ENCODE measurements at places on chromosomes 1 and 21. TPM values are rescaled to one million over a fixed set of nuclear protein-coding genes. Genes with fewer than 3 reads are reported as not detected.

The CNR2 gene
- not detected for total RNA-seq

GRCh38 chr1:11934302-11935056, at the start of gene PLOD1:
Gene PLOD1 (plus strand): TSS chr1:11934717. CDS start chr1:11934780, 63 bp downstream.
- peak within 1 kb of the TSS; percentile 82 for H3K4me3 ChIP-seq
- H3K4me1 ChIP-seq = peaks cover 6% of the 10 kb centered on the region
- no peaks in the 10 kb centered on the region for H3K36me3 ChIP-seq
- H3K27ac ChIP-seq = peak within 1 kb of the TSS; percentile 30
- H3K27me3 ChIP-seq = no peaks in the 10 kb centered on the region

DNA sequence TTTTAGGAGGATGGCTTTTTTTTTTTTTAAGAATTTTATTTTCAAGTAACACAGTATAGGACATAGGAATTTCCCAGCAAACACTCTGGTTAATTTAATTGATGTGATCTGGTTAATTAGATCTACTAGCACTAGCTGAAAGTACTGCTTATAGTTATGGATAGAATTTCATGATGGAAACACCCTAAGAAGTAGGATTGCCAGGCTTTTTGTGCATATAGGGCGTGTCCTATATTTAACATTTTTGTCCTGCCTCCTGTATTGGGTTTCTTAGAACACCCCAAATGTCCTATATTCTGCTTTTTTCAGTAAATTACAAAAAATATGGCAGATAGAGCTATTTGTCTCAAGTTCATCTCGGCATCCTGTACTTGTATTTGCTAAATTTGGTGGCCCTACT, 13.5 kb upstream of the AXDND1 start:
- no peaks in the 10 kb centered on the region for H3K4me1 ChIP-seq
- H3K4me3 ChIP-seq = no peak overlapping the region
- DNase-seq = no peak
- H3K27ac ChIP-seq = no peak overlapping the region
- peaks cover 71% of the 10 kb centered on the region for H3K36me3 ChIP-seq

The ST6GALNAC5 gene
- total RNA-seq = 10.9 TPM

- H3K36me3 ChIP-seq = no peaks in the 10 kb centered on the region
- H3K4me1 ChIP-seq = no peaks in the 10 kb centered on the region
- no peak for DNase-seq
These were observed 128.0 kb downstream of the SLC44A5 start for GRCh38 chr1:75482951-75483350.

DNA sequence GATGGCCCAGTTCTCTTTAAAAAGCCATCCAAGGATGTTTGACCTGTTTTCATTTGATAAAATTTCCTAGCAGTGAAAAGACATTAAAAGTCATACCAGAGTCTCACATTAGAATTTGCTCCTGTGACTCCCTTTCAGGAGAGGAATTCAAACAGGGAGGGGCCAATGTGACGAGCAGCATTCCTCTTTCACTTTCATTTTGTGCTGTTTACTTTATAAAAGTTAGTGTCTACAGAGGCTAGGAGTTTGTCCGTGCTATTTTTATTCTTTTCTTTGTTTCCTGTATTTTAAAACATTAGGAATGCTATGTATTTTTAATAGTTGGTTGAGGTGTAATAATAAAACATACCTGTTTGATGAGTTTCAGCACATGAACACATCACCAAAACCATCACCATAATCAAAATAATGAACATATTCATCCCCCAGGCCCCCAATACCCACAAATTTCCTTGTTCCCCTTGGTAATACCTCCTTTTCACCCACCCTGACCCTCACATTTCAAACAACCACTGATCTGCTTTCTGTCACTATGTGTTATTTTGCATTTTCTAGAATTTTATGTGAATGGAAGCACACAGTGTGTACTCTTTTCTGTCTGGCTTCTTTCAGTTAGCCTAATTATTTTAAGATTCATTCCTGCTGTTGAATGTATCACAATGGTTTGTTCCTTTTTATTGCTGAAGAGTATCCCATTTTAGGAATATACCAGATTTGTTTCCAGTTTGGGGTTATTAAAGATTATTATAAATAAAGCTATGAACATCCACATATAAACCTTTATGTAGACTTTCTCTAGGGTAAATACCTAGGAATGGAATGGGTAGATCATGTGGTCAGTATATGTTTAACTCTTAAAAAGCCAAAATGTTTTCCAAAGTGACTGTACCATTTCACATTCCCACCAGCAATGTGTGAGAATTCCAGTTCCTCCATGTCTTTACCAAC, 129.5 kb downstream of the TENT5C start:
- no peaks in the 10 kb centered on the region for H3K27me3 ChIP-seq
- H3K4me1 ChIP-seq = peaks cover 5% of the 10 kb centered on the region

DNA sequence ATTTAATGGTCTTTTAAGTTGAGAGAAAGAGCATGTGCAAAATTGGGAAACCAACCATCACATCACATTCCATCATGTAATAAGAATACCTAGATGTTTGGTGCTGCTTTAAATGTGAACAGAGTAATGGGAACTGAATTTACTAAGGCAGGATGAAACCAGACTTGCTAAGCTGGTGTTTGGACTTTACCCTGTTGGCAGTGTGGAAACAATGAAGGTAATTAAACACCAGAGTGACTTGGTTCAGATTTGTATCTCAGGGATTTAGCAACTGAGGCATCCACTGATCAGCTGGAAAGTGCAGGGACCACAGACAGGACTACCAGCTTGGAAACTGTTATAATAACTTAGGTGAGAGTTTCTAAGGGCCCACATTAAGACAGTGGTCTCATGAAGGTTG, 263.4 kb downstream of the OLFM3 start:
- peak overlapping the region; percentile 16 for H3K4me3 ChIP-seq
- no peaks in the 10 kb centered on the region for H3K27me3 ChIP-seq
- no peaks in the 10 kb centered on the region for H3K36me3 ChIP-seq
- H3K4me1 ChIP-seq = no peaks in the 10 kb centered on the region
- no peak overlapping the region for H3K27ac ChIP-seq

- no peak for DNase-seq
- H3K36me3 ChIP-seq = no peaks in the 10 kb centered on the region
- H3K4me1 ChIP-seq = peaks cover 6% of the 10 kb centered on the region
- no peak overlapping the region for H3K27ac ChIP-seq
- no peak overlapping the region for H3K4me3 ChIP-seq
- no peaks in the 10 kb centered on the region for H3K27me3 ChIP-seq
These were observed 96.7 kb upstream of the IGSF21 start for GRCh38 chr1:18010945-18011344.

DNA sequence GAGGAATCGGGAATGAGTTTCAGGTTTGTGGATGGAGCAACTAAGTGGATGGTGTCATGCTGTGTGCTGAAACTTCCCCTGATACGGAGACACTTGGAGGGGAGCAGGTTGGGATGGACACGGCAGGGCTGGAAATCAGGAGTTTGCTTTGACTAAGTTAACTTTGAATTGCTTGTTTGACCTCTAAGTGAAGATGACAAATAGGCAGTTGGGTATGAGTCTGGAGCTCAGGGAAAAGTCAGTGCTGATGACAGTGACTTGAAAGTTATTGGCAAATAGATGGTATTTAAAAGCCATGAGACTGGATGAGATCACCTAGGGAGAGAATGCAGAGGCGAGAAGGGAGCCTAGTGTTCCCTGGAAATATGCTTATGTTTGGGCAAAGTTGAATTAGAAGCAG, 12.8 kb upstream of the ZSCAN20 start:
- no peak overlapping the region for H3K27ac ChIP-seq

The CACNA1S gene
- 0.09 TPM for total RNA-seq

DNA sequence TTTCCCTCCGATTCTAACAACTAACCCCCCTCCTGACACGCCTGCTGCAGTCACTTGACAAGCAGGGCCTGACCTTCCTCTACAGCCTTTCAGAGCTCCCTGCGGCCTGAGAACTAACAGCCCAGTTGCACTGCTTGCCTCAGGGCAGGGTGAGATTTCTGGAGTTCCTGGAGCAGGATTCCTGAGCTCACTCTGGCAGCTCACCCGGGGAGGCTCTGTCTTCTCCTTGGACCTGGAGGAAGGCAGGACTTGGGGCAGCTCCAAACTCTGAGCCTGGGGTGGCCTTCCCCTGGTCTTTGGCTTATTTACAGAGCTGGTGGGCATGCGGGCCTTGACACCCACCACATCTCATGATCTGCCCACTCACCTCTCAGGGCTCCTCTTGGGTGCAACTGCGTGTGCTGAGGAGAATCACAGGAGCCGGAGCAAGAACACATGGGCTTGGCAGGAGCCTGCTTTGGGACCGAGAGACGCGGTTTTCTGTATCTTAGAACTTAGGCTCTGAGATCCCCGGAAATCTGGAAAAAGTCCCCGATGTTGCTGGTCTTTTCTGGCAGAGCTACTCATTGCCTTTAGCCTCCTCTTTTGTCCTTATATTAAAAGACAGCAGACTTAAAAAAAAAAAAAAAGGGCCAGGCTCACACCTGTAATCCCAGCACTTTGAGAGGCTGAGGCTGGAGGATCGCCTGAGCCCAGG, 13.1 kb upstream of the SLC25A34 start:
- DNase-seq = no peak
- H3K36me3 ChIP-seq = peaks cover 50% of the 10 kb centered on the region
- no peak overlapping the region for H3K4me3 ChIP-seq
- no peaks in the 10 kb centered on the region for H3K4me1 ChIP-seq
- H3K27me3 ChIP-seq = no peaks in the 10 kb centered on the region
- H3K27ac ChIP-seq = no peak overlapping the region

GRCh38 chr1:21206117-21206516, 29.4 kb upstream of the EIF4G3 start:
- no peak overlapping the region for H3K4me3 ChIP-seq
- no peaks in the 10 kb centered on the region for H3K36me3 ChIP-seq
- no peak overlapping the region for H3K27ac ChIP-seq
- H3K27me3 ChIP-seq = no peaks in the 10 kb centered on the region
- DNase-seq = no peak
